ENCODE measurements at places on chromosomes 3 and 15.
A peak's percentile ranks its signal among the peaks of the same experiment; 100 is the strongest.

DNA sequence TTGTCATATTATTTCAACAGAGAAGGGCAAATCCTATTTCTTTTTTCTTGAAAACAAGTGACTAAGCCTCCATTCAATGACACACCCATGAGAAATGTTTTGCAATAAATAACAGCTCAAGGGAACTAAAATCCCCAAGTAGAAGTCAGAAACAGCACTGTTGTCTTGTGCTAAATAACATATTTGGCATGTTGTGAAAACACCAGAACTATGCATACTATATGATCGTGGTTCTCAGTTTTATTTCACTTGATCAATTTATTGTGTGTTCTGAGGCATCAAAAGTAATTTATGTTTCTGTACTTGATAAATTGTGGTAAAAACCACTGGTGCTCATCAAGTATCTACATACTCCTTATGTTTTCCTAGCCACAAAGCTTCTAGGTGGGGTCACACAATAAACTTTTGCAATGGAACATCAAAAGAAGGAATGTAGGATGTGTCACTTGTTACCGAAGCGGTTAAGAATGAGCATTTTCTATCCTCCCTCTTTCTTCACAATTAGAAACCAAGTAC, 691.7 kb upstream of the CBLB start:
- DNase-seq: peak; percentile 86

DNA sequence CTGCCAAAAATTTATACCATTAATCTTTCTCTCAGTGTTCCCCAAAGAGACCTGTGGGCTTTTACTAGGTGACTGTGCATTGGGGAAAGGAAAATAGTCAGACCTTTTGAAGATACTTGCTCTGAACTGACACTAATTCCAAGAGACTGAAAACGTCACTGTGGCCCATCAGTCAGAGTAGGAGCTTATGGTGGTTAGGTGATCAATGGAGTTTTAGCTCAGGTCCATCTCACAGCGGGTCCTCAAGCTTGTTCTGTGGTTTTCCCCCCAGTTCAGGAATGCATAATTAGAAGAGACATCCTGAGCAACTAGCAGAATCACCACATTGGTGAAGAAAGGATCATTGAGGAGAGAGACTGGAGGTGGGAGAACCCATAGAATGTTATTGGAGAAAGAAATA, 134.7 kb downstream of the SV2B start:
- DNase-seq: no peak

DNA sequence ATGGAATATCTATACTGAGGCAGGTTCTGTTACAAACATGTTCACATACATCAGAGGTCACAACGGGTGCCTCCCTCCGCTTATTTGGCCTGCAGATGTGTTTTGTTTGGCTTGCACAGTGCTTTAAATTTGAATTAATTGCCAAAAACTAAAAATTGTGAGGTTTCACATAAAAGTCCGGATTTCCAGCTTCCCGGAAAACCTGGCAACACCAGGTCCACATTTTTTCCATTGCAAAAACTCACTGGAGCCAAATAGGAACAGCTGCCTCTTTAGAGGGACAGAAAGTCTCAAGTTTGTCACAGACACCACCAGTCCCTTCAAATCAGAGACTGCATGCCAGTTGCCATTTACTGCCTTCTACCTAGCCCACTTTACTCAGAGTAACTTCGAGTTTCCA, 205.9 kb upstream of the MDFIC2 start:
- DNase-seq: no peak

DNA sequence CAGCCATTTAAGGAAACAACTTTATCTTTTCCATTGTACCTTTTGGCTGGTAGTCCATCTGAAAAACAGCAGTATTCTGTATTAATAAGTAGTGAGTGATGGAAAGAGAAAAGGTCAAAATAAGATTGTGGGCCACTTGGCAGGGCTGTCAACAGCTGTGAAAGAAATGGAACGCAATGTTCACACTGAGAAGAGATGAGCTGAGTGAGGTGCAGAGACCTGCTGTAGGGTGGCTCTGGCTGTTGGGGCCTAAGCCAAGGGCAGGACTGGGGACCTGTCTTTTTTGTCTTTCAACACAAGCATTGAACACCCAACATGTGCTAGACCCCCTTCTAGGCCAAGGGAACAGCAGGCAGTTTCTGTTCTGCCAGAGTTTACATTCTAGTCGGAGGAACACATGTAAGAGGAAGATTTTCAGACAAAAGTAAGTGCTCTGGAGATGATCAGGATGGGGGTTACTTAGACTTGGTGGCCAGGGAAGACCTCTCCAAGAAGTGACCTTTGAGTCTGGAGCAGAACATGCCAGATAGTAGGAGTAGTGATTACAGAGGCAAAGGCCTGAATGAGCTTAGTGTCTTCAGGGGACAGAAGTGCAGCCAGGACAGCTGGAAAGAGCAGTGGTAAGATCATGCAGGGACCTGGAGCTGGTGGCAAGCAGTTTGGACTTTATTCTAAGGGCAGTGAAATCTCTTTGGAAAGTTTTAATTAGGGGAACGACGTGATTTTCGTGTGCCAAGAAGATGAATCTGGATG, 29.6 kb downstream of the TSEN2 start:
- DNase-seq: no peak

DNA sequence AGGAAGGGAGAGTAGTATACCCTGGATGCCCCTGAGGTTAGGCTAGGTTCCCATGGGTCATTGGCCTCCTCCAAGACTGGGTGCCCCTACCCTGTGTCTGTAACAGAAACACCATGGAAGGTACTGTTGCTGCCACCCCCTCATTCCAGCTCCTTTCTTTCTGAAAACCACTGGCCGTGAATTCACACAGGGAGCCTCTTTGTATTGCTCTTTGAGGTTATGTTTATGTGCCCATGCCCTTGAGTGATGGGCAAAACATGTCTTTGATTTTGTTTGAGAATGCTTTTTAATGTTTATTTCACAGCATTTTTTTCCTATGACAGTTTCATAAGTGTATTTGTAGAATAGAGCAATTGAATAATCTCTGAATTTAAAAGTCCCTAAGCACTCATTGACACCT, 79.7 kb downstream of the RARB start:
- no peak for DNase-seq

- no peak for DNase-seq
Observed at GRCh38 chr3:149662240-149662887, 4.5 kb upstream of the WWTR1 start.
